ENCODE measurements at places on chromosomes 13 and 19.

DNA sequence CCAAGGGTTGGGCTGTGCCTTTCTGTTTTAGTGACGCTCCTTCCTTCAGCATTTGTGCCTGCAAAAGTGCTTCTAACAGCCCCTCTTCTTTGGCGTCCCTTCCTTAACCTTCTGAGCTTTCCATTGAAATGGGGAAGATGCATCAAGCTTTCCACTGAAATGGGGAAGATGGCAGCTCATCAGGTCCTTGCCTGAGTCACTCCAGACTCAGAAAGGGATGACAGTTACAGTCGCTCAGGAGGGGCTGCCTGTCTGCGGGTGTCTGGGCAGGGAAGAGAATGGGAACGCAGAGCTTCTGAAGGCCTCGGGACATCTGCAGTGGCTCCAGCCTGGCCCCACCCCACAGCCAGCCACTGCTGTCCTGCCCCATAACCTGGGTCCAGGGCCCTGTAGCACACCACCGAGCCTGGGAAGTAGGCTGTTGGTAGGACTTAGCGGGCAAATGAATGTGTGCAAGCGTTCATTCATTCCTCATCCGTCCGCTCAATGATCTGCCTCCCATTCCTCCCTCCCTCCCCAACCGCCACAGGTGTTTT, 9.8 kb downstream of the AP1M1 start:
- no peak for DNase-seq

DNA sequence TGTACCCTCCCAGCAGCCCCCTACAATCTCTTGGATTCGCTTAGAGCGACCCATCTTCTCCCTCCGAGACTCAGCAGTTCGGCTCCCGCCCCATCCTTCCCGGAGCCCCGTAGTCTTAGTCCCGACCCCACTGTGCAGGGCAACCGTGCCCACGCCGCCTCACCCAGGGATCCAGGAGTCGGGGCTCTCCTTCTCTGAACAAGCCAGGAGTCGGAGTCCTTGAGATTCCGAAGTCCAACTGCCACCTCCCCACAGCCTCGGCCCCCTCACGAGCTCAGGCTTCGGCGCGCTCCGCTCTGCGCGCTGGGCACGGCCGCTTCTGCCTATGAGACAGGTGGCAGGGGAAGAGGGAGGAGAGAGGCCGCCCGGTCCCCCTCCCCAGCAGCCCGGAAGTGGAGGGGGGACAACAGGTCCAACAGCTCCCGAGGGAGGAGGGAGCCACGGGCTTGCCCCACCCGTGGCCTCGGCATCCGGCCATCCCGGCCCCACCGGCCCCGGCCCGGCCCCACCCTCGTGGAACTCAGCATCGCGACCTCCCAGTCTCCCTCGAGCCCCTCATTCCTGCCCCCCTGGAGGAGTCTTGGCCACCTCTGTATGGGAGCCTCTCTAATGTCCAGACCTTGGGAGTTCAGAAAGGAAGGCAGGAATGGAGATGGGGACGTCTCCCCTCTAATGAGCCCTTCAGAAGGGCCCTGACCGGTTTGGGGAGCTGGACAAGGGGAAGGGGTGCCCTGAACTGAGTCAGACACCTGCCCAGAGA, at the start of gene PHLDB3:
PHLDB3 (minus strand) TSS at position 321 of the 760 bp plus-strand sequence. CDS start 628 bp downstream, outside the sequence.
- peak; percentile 60 for DNase-seq

DNA sequence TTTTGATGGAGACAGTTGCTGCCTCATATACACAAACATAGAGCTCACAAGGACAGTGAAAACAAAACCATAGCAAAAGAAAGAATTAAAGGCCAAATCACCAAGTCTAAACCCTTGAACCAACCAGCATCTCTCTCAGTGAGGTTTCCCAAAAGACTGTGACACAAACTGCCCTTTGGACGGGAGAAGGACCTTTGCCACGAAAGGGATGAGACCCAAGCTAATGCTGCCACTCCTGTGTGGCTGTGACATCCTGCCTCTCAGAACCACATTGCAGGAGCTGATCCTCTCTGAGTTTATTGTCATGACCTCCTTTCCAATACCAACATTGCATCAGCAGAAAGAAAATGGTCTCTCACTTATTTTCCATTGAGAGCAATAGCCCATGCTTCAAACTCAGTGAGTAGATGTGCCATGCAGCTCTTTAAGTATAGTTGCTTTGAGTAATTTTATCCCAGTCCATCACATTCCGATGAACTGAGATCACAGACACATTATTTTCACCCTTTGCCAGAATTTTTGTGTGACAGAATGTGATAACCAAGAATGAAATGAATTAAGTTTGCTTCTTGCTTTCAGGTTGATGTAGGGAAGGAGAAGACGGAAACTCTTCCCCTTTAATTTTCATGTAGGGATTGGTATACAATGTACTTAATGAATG, 133.5 kb upstream of the IRS2 start:
- DNase-seq: no peak

- peak; percentile 90 for DNase-seq
Observed at GRCh38 chr13:27372896-27373295, 51.5 kb upstream of the GTF3A start.

DNA sequence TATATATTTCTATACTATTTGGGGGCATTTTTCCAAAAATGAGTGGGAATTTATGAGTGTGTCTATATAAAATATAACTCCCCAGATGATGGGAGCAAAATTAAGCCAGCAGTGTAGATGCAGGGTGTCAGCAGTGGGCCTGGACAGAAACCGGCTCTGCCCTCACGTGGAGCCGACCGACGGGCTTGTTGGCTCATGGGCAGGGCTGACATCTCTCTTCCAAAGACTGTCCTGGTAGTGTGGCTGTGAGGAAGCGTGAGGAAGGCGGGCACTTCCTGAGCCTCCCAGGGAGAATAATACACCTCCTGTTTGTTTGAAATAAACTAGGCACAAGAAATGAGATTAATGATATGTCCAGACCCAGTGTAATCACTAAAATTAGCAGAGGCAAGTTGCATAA, 206.5 kb downstream of the TEX29 start:
- DNase-seq: no peak

GRCh38 chr13:34347784-34348573, 530.0 kb downstream of the RFC3 start:
- DNase-seq: peak; percentile 59

DNA sequence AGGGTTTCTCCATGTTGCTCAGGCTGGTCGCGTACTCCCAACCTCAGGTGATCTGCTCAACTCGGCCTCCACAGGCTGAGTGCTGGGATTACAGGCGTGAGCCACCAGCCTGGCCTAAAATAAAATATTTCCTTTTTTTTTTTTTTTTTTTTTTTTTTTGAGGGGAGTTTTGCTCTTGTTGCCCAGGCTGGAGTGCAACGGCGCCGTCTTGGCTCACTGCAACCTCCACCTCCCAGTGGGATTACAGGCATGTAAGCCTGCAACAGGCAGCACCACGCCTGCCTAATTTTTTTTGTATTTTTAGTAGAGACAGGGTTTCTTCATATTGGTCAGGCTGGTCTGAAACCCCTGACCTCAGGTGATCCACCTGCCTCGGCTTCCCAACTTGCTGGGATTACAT, 4.9 kb downstream of the ZNF506 start:
- DNase-seq: no peak

DNA sequence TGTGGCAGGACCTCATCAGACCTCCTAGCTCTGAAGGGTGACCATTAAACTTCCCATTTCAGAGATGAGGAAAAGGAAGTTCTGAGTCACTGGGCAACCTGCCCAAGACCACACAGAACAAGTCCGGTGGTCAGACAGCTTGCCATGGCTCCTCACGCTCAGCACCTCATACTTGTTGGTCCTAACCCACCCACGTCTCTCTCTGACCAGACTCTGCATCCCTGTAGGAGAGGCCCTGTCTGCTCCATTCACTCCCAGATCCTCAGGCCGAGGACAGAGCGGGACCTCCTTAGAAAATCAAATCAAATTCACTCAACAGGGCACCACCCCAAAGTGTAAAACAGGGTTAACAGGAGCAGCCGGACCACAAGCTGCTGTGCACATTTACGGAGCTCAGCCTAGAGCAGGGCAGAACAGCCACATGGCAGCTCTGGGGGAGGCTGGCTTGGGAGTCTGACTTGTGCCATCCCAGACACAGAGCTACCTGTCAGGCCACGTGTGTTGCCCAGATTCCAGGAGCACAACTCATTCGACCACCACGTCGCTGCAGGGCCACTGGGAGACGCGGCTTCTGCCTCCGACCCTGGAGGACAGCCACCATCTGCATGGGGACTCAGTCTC, 1.7 kb downstream of the MIER2 start:
- DNase-seq: no peak

DNA sequence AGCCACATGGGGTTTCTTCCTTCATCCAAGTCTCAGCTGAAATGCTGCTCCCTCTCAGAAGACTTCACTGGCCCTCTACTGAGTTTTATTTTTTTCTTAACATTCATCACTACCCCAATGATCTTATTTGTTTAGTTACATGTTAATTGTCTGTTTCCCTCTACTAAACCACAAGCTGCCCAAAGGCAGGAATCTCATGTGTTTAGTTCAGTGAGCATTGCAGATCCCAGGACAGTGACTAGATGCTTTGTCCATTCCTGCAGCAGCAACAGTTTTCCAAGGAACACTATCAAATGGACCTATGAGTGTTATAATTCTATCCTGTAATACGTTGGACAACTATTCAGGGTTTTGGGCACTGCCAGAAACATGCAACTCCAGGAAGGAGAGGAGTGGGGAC, 93.1 kb downstream of the RNASEH2B start:
- DNase-seq: no peak

- DNase-seq: no peak
Observed at GRCh38 chr13:111034811-111035210, 80.3 kb upstream of the ARHGEF7 start.

- DNase-seq: no peak
Observed at GRCh38 chr19:42091742-42092141, 15.8 kb downstream of the ZNF574 start.

DNA sequence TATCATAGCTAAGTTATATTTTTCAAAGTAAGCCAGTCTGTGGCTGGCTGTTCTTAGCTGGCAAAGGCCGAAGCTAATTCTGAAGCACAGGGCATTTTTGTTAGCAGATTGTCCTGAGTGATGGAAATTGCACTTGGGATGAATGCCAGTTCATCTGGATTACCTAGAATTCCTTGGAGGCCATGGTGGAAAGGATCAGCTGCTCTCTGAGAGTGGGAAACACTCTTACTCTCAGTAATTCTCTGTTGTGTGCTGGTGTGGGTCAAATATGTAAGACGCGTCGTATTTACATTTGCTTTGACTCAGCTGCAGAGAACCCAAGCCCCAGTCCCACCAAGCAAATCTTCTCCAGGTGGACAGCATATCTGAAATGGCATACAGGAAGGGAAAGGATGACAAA, 60.7 kb upstream of the C1QTNF9B start:
- no peak for DNase-seq

GRCh38 chr19:7734220-7735203, 2.6 kb upstream of the CLEC4G start:
- no peak for DNase-seq

DNA sequence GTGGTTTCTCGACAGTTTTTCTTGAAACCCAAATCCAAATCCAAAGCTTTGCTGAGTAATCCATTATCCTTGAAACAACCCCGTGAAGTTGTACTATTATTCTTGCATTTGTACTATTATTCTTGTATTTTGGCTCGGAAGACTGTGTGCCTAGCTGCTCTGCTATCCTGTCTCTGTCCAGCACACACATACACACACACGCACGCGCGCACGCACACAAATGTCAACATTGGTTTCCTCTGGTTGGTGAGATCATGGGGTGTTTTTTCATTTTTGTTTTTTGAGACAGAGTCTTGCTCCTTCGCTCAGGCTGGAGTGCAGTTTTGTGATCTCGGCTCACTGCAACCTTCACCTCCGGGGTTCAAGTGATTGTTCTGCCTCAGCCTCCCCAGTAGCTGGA, 14.9 kb upstream of the KLK4 start:
- no peak for DNase-seq

DNA sequence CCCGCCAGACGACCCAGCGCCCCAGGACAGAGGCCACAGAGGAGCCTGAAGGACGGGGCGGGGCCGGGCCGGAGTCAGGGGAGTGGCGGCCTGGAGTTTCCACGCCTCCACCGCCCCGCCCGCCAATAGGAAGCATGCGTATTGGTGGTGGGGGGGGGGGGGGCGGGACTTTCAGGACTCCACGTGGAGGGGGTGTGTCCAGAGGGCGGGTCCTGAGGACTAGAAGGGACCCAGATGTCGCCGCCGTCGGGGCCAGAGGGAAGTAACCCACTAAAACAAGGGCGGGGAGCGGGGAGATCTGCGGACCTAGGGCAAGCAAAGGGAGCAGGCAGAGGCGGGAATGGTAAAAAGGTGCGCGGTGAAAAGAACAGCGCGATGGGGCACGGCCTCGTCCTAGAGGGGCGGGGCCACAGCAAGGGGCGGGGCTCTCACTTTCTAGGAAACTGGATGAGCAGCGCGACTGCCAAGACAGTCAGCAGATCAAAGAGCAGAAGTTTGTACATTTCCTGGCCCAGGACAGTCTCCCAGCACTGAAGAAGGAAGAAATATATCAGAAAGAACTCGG, 2.8 kb upstream of the LENG1 start:
- DNase-seq: no peak

GRCh38 chr13:99886706-99887105, 84.9 kb downstream of the ZIC5 start:
- DNase-seq: no peak

DNA sequence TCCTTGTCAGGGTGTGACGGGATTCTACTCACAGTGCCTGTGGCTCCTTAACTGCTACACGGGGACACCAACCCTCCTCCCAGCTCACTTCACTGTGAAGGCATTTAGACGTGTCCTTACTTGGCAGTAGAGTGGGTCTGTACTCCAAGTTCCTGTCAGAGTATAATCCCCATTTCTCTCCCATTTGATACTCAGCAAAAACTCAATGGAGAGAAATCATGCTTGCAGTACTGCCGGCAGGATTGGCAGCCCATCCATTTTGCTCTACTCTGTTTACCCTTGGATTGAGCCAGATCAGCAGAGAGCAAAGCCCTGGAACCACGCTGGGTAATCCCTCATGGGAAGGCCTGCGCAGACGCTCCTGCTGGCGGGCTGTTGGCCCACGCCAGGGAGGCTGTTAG, 28.9 kb downstream of the ARL11 start:
- DNase-seq: no peak

DNA sequence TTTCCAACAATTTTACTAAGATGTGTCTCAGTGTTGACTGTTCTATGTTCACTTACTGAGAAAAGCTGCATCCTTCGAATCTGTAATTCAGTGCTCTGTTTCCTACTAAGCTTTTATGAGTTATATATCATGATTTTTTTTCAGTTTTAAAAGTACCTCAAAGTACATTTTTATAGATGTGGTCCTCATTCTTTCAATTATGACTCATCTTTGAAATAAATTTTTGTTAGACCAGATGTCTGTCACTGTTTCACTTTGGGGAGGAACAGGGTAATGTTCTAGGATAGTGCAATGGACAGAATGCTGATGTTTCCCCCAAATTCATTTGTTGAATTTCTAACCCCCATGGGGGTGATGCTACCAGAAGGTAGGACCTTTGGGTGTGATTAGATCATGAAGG, 74.8 kb downstream of the NALCN start:
- no peak for DNase-seq

GRCh38 chr13:79992111-79992510, 348.8 kb downstream of the SPRY2 start:
- no peak for DNase-seq

GRCh38 chr19:11435833-11436313, 438 bp downstream of the PRKCSH start:
- no peak for DNase-seq

GRCh38 chr13:46926916-46927590, 30.2 kb upstream of the HTR2A start:
- DNase-seq: no peak

GRCh38 chr19:31943778-31944177, 401.6 kb upstream of the ZNF507 start:
- no peak for DNase-seq

GRCh38 chr13:77523386-77523785, 12.1 kb upstream of the SCEL start:
- DNase-seq: no peak
